ENCODE measurements at places on chromosomes 2 and 18.
A peak's percentile ranks its signal among the peaks of the same experiment; 100 is the strongest.

DNA sequence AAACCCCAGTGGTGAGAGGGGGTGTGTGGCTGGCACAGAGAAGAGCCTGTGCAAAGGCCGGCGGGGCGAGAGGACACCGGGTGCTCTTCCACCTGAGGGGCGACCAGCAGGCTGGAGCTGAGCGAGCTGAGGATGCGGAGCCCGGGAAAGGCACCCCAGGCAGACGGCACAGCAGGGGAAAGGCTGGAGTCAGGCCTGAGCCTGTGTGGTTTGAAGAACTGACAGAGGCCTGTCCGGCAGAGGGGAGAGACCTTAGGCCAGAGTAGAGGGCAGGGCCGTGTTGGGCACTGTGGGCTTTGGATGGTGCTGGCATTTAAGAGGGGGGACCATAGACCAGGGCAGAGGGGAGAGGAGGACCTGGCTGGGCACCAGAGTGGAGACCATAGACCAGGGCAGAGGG lies 149.8 kb downstream of the RTP5 start:
- DNase-seq: no peak

- peak; percentile 8 for DNase-seq
These were observed 254.8 kb downstream of the GLI2 start for GRCh38 chr2:120990451-120990871.

DNA sequence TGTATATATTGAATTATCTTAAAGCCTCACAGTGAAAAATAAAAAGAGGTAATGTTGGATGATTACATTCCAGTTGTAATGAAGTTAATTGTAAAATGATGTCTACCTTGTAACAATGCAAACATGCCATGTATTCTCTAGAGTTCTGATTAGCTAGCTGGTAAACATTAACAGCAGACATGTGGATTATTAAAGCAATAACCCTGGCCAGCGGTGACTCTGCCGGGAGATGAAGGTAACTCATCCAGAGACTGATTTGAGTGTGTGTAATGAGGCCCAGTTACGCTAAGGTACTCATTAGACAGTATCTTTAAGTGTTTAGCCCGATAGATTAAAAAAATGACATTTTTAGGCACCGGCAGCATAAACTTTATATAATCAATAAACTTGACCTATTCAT lies 79.6 kb upstream of the REV1 start:
- DNase-seq: no peak

DNA sequence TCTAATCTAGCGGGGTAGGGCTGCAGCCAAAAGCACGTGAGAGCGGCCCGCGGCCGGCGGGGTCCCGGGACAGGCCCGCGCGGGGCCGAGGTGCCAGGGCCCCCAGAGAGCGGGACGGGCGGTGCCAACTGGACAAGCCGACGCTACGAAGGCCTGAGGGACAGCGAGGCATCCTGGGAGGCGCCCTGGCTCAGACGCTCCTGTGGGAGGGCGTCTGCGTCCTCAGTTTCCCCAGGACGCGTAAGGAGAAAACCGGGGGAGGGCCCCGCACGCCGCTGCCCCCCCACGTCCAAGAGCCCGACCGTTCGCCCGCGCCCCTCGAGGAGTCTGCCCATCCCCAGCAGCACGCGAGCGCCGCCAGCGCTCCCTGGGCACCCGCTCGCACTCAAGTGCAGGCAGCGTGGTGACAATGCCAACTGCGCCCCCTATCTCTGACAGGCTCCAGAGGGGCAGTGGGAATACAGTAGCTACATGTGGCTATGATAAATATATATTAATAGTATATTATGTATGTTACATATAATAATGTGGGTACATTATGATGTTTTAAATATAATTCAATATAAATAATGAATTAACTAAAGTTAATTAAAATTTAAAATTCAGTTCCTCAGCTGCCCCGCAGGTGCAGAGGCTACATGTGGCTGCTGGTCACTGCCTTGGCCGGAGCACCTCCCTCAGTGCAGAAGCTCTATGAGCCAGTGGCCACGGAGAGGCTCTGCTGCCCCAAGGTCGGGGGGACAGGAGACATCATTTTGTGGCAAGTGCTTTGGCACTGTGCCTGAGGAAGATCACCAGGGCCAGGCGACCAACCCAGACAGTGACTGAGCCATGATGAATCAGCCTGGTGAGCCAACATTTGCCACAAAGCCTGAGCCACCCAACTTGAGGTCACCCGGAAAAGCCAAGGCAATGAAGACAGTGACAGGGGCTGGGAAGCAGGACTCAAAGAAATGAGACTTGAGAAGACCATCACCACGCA lies 5.5 kb upstream of the SFT2D3 start:
- DNase-seq: no peak

DNA sequence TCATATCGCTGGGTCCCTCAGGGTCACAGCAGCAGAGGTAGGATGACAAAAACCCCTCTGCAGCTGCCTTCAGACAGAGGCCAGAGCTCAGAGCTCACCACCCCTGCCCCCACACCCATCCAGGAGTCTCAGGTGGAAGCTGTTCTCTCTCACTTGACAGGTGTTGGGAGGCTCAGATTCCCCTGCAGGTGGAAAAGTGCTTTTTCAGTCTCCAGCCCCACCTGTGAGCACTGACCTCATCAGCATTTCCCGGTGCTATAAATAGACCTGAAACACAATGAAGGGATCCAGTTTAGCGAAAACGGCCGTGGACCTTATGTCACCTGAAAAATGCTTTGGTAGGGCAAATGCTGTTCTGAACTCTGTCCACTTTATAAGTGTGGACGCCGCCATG lies 254.9 kb downstream of the NDUFA10 start:
- DNase-seq: no peak

DNA sequence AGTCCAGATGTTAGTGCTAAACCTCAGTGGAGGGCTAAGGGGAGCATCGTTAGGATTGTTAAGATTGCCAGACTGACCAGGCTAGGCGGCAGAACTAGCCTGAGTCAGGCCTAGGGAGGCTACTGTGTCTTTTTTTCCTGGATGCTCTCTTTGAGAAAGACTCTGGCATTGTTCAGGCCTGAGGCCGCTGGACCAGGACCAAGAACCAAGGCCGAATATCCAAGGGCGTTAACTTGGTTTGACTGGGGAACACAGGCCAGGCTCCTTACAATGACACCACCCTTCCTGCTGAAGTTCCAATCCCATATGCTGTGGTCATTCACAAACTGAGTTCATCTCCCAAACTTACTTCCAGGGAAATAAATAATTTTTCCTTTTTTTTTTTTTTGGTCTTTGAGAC lies 10.6 kb downstream of the HTRA2 start:
- DNase-seq: no peak

DNA sequence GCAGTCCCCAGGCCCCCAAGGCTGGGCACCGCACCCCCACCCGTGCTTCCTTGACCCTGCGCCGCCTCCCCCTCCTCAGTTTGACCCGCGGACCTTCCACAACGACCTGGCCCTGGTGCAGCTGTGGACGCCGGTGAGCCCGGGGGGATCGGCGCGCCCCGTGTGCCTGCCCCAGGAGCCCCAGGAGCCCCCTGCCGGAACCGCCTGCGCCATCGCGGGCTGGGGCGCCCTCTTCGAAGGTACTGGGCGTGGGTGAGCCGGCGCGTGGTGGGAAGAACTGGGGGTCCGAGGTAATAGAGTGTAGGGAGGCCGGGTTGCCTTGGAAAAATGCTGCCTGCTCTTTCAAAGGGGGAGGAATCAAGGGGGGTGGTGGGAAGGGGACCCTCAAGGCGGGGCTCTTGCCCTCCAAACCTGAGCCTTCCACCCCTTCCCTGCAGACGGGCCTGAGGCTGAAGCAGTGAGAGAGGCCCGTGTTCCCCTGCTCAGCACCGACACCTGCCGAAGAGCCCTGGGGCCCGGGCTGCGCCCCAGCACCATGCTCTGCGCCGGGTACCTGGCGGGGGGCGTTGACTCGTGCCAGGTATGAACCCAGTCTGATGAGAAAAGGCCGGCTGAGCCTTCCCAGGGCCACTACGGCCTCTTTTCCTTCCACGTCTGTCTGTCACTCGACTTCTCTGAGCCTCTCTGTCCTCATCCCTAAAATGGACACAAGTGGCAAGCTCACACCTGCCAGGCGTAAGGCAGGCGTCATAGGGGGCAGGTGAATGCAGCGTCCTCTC lies 2.6 kb downstream of the PRSS56 start:
- no peak for DNase-seq

DNA sequence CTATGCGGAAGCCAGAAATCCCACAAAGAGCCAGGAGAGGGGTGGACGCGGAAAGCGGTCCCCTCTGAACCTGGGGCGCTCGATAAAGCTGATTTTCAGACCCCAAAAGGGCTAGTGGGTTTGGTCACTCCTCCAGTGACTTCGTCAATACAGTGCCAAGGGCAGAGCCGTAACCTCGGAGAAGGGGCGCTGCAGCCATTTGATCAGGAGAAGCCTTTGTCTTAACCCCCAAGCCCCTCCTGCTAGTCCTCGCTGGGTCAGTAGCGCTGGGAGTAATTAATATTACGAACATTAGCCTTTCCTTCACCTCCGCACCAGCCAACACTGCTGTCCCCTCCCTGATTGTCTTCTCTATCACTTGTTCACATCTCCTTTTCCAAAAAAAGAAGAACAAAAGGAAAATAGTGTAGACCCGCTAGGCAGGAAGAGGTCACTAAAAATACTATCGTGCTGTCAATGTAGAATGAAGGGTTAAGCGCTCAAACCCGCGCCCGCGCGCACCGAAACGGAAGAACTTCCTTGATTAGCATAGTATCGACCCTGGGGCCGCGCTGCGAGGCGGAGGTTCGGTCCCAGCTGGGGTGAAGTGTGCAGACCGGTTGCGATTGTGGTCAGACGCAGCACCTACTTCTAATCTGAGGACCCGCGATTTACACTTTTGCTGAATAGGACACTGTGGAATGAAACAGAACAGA lies 63.2 kb upstream of the MAPRE2 start:
- DNase-seq: no peak
